ENCODE measurements at places on chromosomes 1 and 21.

DNA sequence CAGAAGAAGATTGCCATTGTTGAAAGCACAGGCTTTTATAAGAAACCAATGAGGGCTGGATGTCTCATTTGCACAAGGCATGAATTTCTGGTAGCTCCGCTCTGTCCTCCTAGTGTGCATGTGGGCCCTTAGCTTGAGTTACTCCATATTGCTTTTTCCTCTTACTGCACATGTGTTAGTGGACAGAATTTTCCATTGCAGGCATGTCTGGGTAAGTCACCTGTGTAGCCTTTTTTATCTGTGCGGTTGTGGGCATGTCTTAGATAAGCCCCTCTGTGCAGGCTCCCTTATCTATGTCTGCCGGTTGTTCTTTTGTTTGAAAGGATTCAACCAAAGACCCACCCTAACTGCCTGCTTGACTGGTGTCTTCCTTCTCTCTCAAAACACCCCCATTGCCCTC, 7.2 kb upstream of the CLCA1 start:
- no peak for DNase-seq

GRCh38 chr1:46735708-46736324, 16.9 kb upstream of the EFCAB14 start:
- DNase-seq = no peak

GRCh38 chr1:223114871-223115270, 28.2 kb downstream of the TLR5 start:
- DNase-seq = no peak

- no peak for DNase-seq
Observed at GRCh38 chr1:200483491-200484143, 73.8 kb upstream of the ZNF281 start.

GRCh38 chr1:233097959-233098580, 147.7 kb downstream of the NTPCR start:
- DNase-seq = no peak

All from NCI-H524 treated with DMSO at 0.1 percent for 48 hours (cell line).